Fibroblast of villous mesenchyme (primary cell): ENCODE measurements at places on chromosomes 11 and 22.

DNA sequence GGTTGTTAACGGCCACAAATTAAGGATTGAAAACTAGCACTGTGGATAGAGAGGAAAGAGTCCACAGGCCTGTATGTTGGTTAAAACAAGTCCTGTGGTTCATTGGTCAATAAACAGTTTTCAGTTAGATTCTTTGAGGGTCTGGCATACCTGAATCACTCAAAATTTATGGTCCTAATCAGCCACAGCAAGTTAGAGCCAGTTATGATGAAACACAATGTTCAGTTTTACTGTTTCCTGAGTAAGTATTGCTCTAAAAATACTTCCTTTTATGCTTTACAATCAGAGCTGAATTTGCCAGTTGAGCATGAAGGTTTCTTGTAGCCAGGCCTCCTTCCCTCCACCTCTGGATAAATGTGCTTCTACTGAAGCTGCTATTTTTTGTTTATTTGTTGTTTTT lies 12.9 kb upstream of the CAT start:
- peak; percentile 70 for DNase-seq

GRCh38 chr11:131248588-131248987 lies 121.8 kb upstream of the NTM start:
- DNase-seq: no peak

- peak; percentile 71 for DNase-seq
These were observed 73.4 kb upstream of the YWHAH start for GRCh38 chr22:31870890-31871289.

DNA sequence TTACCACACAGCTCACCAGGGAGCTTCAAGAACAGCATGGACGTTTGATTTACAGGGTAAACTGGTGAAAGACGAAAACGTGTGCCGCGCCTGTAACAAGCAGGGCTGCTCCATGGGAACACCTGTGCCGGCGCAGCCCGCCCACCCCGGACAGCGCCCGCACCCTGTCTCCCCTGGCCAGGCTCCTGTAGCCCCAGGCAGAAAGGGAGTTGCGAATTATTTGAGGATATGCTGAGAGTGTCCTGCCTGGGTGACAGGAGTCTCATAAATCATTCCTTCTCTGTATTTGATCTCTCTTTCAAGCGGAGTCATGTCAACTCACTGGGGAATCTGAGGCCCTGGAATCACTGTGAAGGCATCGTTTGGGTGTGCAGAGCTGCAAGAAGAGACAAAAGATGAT lies 804.3 kb downstream of the OPCML start:
- no peak for DNase-seq

DNA sequence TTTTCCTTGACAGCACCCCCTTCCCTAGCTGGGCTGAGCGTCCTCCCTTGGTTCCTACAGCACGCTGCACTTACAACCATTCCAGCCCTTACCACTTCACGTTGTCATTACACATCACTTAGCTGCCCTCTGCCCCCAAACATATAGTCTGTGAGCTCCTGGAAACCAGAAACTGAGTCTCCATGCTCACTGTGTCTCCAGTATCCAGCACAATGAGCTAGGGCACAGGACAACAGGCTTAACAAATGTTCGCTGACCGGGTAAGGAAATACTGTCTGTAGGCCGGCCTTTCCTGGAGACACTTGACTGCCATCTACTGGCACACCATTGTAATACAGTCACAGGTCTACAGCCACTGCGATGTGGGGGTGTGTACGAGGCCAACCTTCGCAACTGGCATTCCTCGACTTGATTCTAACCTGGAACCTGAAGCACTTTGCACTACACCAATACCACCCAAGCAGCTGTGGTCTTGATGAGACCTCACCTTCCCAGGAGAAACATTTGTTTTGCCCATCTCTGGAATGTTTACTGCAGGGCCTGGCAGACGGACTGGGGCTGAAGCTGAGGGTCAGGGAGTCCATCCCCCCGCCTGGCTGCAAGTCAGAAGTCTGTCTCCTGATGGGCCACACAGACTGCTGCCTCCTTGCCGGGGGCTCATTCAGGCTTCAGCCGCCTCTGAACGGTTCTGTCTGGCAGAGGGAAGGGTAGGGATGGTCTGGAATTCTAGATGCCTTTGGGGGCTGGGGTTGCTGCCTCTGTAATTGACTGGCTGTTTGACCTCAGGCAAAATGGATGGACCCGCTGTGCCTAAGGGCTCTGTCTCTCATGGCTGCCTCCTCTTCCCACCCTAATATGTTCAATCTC lies 72.0 kb downstream of the SYN3 start:
- DNase-seq: peak; percentile 78

DNA sequence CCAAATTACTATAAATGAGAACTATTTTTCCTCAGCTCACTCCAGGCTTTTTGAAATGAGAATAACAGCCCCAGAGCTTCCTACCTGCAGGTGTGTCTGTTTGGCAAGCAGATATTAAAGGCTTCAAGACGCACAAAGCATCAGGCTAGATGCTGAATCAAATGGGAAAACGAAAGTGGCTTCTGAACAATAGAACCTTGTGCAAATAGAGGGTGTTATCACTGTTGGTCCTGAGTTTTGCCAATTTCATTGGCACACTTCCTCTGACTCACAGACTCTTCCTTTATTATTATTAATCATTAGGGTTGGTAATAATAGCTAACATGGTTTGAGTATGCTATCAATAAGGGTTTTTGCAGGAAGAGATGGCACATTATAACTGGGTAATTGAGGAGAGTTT lies 13.4 kb downstream of the SYT13 start:
- DNase-seq: no peak

GRCh38 chr11:119643212-119643875 lies 85.7 kb downstream of the NECTIN1 start:
- DNase-seq: no peak

GRCh38 chr11:119093942-119094815 lies 7.5 kb downstream of the DPAGT1 start:
- peak; percentile 55 for DNase-seq

- DNase-seq: no peak
These were observed 94.8 kb upstream of the RTL6 start for GRCh38 chr22:44592824-44593148.

GRCh38 chr11:5226732-5227310 lies at the start of gene HBB:
Gene HBB (minus strand): TSS chr11:5227071. CDS start chr11:5227021, 50 bp downstream.
- DNase-seq: no peak

DNA sequence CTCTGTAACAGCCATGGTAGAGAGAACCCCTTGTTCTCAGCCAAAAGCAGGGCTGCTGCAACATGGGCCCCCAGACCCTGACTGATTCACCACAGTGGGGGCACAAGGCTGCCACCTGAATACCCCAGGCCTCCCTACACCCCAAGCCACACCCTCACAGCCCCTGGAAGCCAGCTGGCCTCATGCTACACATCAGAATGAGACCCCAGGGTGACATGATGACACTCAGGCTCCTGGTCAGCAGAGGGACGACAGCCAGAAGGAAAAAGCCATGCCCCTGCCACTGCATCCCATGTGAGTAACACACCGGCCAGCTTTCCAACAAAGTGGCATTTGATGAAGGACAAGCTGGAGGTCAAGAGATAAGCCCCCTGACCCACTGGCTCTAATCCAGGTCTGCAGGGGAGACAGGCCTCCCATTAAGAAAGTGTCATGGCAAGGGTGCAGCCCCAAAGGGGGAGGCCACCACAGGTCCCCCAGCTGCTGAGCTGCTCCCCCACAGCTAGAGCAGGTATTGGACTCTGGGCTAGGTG lies 2.6 kb downstream of the CDPF1 start:
- no peak for DNase-seq
